ENCODE measurements at places on chromosomes 4 and X.
A peak's percentile ranks its signal among the peaks of the same experiment; 100 is the strongest.

- no peak for DNase-seq
These were observed 53.6 kb downstream of the MBNL3 start for GRCh38 chrX:132435222-132435621.

DNA sequence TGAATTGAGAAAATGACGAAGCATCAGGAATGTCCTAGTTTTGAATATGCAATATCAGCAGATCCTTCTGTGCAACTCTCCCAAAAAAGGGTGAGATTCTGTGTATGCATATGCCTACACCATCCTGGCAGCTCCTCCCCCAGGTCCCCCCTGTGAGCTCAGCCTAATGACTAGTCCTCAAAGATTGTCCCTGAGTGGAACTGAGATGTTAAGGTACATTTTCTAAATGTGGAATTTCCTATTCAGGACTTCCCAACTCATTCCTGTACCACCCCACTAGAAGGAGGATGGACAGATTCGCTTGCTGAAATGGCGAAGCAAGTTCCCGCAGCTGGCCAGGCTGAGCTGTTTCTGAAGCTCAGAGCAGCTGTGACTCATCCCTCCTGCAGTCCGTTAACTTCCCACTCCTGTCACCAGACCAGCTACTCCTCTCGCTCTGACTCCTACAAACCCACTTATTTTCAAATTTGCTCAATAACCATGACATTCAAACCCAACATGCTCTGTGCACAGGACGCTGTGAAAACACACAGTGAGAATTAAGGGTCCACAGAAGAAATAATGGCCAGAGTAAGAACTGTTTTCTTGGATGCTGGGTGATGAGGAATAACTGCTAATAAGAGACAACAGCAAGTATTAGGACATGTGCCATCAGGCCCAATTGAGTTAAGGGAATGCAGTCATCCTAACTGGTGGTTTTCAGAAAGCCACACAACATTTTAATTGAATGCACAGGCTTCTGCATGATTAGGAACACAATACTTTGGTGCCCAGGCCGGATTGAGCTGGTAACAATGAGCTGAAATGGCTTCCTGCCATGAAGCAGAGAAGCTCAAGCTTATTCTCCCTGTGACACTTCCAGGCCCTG, 40.0 kb upstream of the IRF2 start:
- peak; percentile 81 for DNase-seq

DNA sequence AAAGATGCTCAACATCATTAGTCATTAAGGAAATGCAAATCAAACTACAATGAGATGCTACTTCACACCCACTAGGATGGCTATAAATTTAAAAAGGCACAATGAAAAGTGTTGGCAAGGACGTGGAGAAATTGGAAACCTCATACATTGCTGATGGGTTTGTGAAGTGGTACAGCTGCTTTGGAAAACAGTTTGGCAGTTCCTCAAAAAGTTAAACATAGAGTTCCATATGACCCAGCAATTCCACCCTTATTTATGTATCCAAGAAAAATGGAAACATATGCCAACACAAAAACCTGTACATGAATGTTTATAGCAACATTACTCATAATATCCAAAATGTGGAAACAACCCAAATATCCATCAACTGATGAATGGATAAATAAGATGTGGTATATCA, 101.3 kb upstream of the MAGEB10 start:
- DNase-seq: no peak

DNA sequence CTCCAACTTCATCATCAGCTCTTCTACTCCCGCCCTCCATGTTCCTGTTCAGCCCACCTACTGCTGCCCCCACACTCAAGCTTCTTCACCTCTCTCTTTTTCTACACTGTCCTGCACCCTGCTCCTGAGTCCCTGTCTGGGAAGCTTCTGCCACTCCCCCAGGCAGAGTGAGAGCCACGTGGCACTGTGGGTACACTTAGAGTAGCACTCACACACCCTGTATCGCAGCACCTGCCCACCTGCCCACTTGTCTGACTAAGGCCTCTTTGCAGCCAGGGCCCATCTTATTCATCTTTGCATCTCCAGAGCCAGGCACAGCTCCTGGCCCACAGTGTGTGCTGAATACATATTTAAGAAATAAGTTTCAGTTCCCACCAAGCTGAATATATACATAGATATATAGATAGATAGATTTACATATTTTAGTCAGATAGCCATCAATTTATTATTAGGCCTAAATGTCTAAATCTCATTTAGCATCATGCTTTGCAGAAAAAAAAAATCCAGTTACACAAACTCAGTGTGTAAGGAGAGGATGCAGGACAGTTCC, 24.9 kb downstream of the CCDC149 start:
- DNase-seq: no peak

DNA sequence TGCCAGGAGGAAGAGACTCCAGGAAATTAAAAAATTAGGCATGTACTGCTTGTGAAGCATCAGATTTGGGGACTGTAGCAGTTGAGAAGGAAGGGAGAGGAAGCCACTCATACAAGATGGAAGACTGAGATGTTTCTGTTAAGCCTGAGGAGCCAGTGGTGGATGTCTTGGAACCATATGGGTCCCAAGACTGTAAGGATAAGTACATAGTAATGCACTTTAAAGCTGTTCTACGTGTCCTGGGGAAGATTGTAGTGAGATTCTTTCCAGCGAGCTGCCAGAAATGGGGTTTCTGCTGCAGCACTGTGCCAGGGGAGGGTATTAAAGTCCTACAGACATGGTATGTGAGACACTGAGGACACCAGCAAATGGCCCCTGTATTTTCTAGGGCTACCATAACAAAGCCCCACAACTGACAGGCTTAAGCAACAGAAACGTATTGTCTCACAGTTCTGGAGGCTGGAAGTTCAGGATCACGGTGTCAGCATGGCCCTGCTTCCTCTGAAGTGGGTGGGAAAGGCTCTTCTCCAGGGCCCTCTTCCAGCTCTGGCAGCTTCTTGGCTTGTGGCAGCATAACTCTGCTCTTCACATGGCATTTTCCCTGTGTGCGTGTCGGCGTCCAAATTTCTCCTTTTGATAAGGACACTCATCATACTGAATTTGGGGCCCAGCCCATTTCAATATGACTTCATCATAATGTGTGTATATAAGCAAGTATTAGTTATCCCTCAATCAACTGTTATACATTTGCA, 304.4 kb downstream of the EVC2 start:
- no peak for DNase-seq

GRCh38 chr4:117429506-117429905, 344.1 kb upstream of the TRAM1L1 start:
- no peak for DNase-seq
